Activated T-helper 1 cell treated with anti-CD3 and anti-CD28 coated beads, Interleukin-12 subunit alpha, Interleukin-12 subunit beta, Interleukin-2, Interleukin-4 antibody, amounts not matched to agents 30 ng/mL and 10 ng/mL and 1 ng/mL, durations not matched to agents 14 hours and 24 hours and 36 hours (primary cell): ENCODE measurements at places on chromosomes 11 and 22. TPM values are rescaled to one million over a fixed set of nuclear protein-coding genes. Genes with fewer than 3 reads are reported as not detected.

FAM180B gene
- total RNA-seq: 0.24 TPM in 1 of 2 replicates, not detected in the other

DNA sequence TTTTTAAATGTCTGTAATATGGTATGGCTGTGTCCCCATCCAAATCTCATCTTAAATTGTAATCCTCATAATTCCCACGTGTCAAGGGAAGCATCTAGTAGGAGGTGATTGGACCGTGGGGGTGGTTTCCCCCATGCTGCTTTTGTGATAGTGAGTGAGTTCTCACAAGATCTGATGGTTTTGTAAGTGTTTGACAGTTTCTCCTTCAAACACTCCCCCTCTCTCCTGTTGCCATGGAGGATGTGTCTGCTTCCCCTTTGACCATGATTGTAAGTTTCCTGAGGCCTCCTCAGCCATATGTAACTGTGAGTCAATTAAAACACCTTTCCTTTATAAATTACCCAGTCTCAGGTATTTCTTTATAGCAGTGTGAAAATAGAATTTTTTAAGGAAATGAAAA, 31.1 kb upstream of the CD44 start:
- no peak overlapping the region for H3K27ac ChIP-seq
- peaks cover 2% of the 10 kb centered on the region for H3K27me3 ChIP-seq
- peaks cover 3% of the 10 kb centered on the region for H3K36me3 ChIP-seq
- H3K4me1 ChIP-seq: peaks cover 50% of the 10 kb centered on the region
- DNase-seq: no peak
- no peak overlapping the region for H3K4me3 ChIP-seq

DCHS1 gene
- 0.24 and 0.39 TPM in 2 replicates for total RNA-seq

CARD16 gene
- total RNA-seq: 9.5 and 10.5 TPM in 2 replicates

DNA sequence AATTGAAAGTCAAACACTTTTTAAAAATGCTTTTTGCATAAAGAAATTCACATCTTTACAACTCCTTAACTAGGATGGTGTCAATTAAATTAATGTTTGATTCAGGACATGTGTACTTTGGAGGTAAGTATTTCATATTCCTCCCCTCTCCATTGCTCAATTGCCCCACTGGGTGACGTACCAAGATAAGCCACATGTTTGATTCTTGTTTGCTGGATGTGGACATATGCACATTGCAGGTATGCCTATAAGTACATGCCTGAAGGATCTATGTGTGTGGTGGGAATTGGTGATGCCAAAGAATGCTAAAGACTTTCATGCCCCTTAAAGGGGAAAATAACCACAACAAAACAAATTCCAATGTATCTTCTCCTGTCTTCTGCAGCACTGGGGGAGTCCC, 5.8 kb downstream of the CD44 start:
- H3K4me1 ChIP-seq: peaks cover 89% of the 10 kb centered on the region
- H3K27me3 ChIP-seq: no peaks in the 10 kb centered on the region
- H3K27ac ChIP-seq: peak overlapping the region; percentile 93
- peaks cover 85% of the 10 kb centered on the region for H3K36me3 ChIP-seq
- DNase-seq: no peak

DNA sequence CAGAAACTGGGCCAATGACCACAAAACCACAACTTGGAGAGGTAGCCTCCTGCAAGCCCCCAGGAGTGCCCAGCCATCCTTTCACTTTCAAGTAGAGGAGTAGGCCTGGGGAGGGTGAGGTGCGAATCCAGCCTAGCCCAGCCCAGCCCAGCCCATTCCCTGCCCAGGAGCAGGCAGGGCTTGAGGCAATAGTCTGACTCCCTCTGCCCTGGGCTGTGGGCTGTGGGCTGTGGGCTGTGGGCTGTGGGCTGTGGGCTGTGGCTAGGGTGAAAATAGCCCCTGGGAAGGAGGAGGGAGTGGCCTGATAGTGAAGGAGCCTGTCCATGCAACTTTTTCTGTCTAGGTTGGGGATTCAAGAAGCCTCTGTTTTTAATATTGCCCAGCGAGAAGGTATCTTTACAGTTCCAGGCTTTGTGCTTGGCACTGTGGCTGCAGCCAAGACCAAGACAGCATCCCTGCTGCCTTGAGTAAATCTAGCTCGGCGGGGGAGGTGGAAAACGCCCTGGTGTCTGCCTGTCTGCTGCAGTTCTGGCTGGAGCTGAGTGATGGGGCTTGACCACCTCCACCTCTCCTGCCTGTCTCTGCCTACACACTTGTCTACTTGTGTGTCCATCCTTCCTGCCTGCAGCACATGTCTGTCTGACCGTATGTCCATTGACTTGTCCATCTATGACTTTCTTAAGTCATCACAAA, 40.7 kb downstream of the LMO1 start:
- DNase-seq: no peak
- H3K27me3 ChIP-seq: peaks cover 11% of the 10 kb centered on the region
- no peak overlapping the region for H3K4me3 ChIP-seq
- H3K27ac ChIP-seq: no peak overlapping the region
- H3K4me1 ChIP-seq: peaks cover 16% of the 10 kb centered on the region
- H3K36me3 ChIP-seq: no peaks in the 10 kb centered on the region

DNA sequence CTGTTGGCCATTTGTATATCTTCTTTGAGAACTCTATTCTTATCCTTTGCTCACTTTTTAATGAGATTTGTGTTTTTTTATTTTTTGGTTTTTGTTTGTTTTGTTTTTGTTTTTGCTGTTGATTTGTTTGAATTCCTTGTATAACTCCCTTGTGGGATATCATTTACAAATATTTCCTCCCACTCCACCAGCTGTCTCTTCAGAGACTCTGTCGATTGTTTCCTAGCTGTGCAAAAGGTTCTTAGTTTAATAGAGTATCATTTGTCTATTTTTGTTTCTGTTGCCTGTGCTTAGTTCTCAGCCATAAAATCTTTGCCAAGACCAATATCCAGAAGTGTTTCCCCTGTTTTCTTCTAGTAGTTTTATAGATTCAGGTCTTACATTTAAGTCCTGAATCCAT, 82.4 kb downstream of the ARHGAP32 start:
- no peaks in the 10 kb centered on the region for H3K4me1 ChIP-seq
- DNase-seq: no peak
- H3K4me3 ChIP-seq: no peak overlapping the region
- no peaks in the 10 kb centered on the region for H3K27me3 ChIP-seq

APOA4 gene
- not detected in 2 replicates for total RNA-seq

POTEH gene
- not detected in 2 replicates for total RNA-seq

- H3K4me1 ChIP-seq: no peaks in the 10 kb centered on the region
- no peak for DNase-seq
- H3K4me3 ChIP-seq: no peak overlapping the region
- H3K36me3 ChIP-seq: no peaks in the 10 kb centered on the region
- H3K27ac ChIP-seq: no peak overlapping the region
Observed at GRCh38 chr11:30254307-30255298, 23.8 kb downstream of the FSHB start.

DNA sequence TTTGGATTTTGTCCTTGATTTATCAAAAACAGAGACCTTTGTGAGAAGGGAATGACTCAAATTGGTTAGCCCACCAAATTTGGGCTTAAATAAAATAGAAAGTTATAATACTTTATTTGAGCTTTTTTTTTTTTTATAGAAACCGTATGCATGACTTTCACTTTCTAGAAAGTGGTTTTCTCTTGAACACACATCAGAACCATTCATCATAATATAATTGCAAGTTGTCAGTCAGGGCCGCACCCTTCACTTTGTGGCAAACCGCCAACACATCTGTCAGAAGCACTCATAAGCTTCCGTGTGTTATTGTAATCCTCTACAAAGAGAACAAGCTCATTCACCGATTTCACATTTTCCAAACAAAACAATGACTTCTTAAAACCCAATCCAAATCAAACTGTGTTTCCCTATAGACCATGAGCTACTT, 76.1 kb downstream of the SOX6 start:
- no peak overlapping the region for H3K4me3 ChIP-seq
- no peaks in the 10 kb centered on the region for H3K4me1 ChIP-seq
- no peak for DNase-seq
- H3K27me3 ChIP-seq: no peaks in the 10 kb centered on the region

CALCA gene
- total RNA-seq: not detected in 2 replicates

CFAP300 gene
- total RNA-seq: not detected in 2 replicates

DNA sequence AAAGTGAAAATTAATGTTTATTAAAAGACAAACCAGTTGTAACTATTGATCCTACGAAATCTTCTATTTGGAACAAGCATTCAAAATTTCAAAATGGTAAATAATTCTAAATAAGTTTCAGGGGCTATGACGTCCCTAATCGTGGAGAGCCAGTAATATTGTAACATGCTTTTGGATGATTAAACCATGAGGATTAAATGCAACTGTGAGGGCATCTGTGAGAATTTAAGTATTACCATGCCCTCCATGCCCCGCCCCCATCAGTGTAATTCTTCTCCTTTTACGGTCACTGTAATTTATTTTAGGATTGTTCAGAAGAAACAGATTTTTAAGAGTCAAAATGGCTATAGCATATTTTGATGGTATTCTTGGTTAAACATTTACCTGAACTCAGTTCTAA, 133.2 kb downstream of the APOL5 start:
- no peaks in the 10 kb centered on the region for H3K27me3 ChIP-seq
- H3K27ac ChIP-seq: no peak overlapping the region
- H3K4me1 ChIP-seq: no peaks in the 10 kb centered on the region
- no peak overlapping the region for H3K4me3 ChIP-seq

YPEL1 gene
- total RNA-seq: 0.34 and 0.71 TPM in 2 replicates

- no peaks in the 10 kb centered on the region for H3K36me3 ChIP-seq
- H3K27me3 ChIP-seq: peaks cover 2% of the 10 kb centered on the region
- no peak overlapping the region for H3K4me3 ChIP-seq
- no peaks in the 10 kb centered on the region for H3K4me1 ChIP-seq
- DNase-seq: no peak
- no peak overlapping the region for H3K27ac ChIP-seq
Observed at GRCh38 chr11:129115652-129116586, 76.2 kb downstream of the ARHGAP32 start.

- no peak for DNase-seq
- no peaks in the 10 kb centered on the region for H3K4me1 ChIP-seq
- no peaks in the 10 kb centered on the region for H3K36me3 ChIP-seq
Observed at GRCh38 chr11:133019545-133020371, 512.5 kb downstream of the OPCML start.

PDGFB gene
- 0.78 and 1.2 TPM in 2 replicates for total RNA-seq

MTNR1B gene
- not detected in 2 replicates for total RNA-seq

DNA sequence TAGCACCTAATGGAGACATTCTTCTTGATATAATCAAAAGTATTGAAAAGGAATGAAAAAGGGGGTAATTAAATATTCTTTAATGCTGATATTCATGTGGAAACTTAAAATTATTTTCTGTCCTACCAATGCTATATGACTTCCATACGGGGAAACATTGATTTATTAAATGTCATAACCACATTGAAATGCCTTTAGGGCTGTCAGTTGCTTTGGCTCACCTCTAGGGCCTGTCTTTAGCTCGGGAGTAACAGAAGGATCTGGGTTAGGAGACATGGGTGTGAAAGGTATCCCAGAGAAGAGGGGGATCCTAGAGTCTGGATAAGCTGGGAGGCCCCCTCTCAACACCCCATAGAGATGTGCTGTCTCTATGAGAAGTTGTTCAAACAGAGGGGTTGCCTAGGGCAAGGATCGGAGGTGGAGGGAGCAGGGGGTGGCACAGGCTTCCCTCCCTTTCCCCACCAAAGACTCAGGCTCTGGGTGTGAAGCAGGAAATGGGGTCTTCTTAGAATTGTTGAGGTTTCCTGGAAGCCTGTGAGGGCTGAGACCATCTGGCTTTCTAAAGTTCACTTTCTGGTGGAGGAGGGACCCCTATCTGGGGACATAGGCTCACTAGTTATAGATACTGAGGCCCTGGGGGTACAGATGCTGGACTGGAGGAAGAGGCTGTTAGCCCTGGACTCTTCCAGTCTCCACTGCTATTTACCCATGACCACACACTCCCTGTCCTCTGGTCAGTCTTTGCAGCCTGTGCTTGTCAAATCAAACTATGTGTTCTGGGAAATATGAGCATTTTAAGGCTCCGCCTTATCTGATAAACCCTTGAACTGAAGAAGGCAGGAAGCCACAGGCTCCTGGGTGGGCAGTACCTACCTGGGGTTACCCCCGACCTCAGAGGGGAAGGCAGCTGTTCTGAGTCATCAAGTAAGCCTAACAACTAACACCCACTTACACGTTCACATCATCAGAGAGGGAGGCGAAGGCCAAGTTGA, 55.8 kb upstream of the RRAS2 start:
- H3K4me1 ChIP-seq: peaks cover 88% of the 10 kb centered on the region
- peaks cover 5% of the 10 kb centered on the region for H3K36me3 ChIP-seq
- H3K27ac ChIP-seq: peak overlapping the region; percentile 85
- H3K27me3 ChIP-seq: no peaks in the 10 kb centered on the region
- DNase-seq: peak; percentile 71
- peak overlapping the region; percentile 72 for H3K4me3 ChIP-seq

- H3K4me1 ChIP-seq: no peaks in the 10 kb centered on the region
- H3K4me3 ChIP-seq: no peak overlapping the region
- no peaks in the 10 kb centered on the region for H3K27me3 ChIP-seq
- no peak overlapping the region for H3K27ac ChIP-seq
Observed at GRCh38 chr11:27673979-27674663, 26.1 kb downstream of the BDNF start.

- H3K36me3 ChIP-seq: no peaks in the 10 kb centered on the region
- H3K4me3 ChIP-seq: no peak overlapping the region
- H3K27me3 ChIP-seq: peaks cover 2% of the 10 kb centered on the region
- no peaks in the 10 kb centered on the region for H3K4me1 ChIP-seq
- no peak overlapping the region for H3K27ac ChIP-seq
Observed at GRCh38 chr11:11498195-11498594, 123.6 kb downstream of the GALNT18 start.

- no peak overlapping the region for H3K4me3 ChIP-seq
- DNase-seq: no peak
- H3K27me3 ChIP-seq: no peaks in the 10 kb centered on the region
Observed at GRCh38 chr11:81071606-81072005, 1630.8 kb upstream of the TENM4 start.

DNA sequence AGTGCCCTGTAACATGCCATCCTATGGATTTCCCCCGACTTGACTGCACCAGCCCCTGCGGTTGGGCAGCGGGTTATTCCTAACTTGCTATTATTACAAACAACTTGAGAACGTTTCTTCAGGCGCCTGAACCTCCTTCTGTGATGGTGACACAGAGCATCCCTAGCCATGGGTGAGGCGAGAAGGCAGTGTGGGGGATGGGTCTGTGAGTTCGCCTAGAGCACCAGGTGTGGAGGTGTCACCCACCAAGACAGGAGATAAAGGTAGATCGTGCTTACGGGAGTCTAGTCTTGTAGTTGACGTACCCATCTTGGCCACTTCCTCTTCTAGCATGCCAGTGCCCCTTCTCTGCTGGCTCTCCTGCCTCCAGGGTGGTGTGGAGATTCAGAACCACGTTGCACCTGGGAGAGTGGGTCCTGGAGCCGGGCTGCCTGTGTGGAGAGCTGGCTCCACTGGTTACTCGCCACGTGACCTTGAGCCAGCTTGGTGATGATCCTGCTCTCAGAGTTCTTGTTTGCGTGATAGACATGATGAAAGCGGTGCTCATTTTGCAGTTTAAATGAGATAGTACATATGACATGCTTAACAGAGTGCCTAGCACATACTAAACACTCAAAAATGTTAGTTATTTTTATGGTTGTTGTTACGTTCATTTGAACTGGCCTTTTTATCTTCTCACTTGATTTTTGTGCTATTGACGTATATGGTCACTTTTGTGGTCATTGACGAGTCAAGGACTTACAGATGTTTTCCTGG, 37.8 kb downstream of the TBC1D22A start:
- no peak for DNase-seq
- H3K27me3 ChIP-seq: no peaks in the 10 kb centered on the region
- peaks cover 30% of the 10 kb centered on the region for H3K4me1 ChIP-seq
- H3K36me3 ChIP-seq: peaks cover 37% of the 10 kb centered on the region
- no peak overlapping the region for H3K27ac ChIP-seq

VWCE gene
- total RNA-seq: 9.4 and 10.9 TPM in 2 replicates
